ENCODE measurements at places on chromosomes 6 and 20.

- DNase-seq: no peak
Measured at GRCh38 chr6:139474145-139475108, 100.0 kb upstream of the CITED2 start.

DNA sequence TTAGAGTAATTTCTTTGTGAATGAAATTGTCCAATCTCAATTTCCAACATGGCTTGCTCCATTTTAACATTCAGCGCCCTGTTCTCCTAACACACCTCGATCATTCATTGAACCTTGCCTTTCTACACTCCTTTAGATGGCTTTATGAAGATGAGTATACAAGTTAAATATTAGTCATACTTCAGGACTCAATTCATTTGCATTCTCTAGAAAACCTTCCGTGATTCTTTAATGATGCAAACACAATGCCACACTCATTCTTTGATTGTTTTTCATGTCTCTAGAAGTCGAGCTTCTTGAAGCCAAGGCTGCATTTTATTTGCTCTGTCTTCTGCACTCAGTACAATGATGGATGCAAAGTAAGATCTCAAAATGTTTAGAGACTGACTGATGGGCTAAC, 641.2 kb downstream of the DOK5 start:
- DNase-seq: no peak

DNA sequence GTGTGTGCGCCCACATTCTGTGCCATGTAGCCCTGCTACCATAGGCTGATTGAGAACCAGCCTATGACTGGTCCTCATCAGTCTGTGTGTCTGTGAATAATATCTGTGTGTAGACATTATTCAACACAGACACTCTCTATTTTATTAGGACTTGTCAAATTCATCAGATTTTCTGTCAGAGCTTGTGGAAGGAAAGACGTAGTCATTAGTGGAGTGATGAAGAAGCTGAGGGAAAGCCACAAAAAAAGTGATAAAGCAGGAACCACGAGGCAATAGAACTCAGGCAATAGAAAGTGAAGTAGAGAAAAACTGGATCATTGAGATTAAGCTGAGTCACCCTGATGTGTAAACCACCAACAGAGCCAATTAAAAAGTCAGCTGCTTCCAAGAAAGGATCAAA, 122.2 kb upstream of the MARCKS start:
- DNase-seq: no peak

- no peak for DNase-seq
Measured at GRCh38 chr6:43990627-43991619, 136.3 kb downstream of the MRPL14 start.

GRCh38 chr6:24949020-24949569, 13.3 kb upstream of the RIPOR2 start:
- DNase-seq: no peak

- DNase-seq: no peak
Measured at GRCh38 chr20:20286061-20286460, 81.8 kb upstream of the INSM1 start.

DNA sequence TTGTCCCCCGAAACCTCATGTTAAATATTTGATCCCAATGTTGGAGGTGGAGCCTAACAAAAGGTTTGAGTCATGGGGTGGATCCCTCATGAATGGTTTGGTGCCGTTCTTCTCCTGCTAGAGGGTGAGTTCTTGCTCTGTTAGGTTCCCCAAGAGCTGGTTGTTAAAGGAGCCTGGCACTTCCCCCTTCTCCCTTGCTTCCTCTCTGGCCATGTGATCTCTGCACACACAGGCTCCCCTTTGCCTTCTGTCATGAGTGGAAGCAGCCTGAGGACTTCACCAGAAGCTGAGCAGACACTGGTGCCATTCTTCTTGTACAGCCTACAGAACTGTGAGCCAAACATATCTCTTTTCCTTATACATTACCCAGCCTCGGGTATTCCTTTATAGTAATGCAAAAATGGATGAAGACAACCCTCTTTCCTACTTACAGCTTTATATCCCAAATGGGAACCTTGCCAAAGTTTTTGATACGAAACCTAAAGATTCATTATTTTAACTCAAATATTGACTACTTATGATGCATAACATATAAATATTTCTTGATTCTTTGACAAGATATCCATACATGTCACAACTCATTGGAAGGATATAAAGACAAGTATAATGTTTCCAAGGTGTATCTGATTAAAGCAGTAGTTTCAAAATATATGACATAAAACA, 61.0 kb downstream of the RNF182 start:
- no peak for DNase-seq

DNA sequence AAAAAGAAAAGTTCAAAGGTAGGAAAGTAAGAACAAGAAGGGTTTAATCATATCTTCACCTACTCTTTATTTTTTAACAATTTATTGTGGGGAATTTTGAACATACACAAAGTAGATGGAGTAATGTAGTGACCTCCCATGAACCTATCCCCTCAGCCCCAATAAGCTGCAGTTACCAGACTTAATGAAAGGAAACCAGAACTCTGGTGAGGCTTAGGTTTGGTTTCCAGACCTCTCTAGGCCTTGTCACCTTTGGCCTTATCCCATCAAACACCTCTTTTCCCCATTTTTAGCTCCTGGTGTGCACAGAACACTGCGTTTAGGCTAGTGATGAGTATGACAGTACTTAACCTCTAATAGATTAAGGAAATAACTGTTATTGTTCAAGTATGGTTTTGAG, 42.0 kb downstream of the CBFA2T2 start:
- no peak for DNase-seq

DNA sequence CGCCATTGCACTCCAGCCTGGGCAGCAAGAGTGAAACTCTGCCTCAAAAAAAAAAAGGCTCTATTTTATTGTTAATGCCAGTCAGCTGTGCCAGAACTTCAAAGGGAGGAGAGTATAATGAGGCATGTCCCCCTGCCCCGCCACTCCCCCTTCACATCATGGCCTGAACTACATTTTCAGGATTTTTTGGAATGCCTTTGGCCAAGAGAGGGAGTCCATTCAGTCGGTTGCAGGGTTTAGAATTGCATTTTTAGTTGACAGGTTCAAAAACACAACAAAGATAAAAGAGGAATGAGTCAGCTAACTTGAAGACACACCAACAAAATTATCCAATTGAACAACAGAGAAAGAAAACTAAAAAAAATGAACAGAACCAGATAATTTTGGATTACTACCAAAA, 59.1 kb downstream of the CEP43 start:
- no peak for DNase-seq

DNA sequence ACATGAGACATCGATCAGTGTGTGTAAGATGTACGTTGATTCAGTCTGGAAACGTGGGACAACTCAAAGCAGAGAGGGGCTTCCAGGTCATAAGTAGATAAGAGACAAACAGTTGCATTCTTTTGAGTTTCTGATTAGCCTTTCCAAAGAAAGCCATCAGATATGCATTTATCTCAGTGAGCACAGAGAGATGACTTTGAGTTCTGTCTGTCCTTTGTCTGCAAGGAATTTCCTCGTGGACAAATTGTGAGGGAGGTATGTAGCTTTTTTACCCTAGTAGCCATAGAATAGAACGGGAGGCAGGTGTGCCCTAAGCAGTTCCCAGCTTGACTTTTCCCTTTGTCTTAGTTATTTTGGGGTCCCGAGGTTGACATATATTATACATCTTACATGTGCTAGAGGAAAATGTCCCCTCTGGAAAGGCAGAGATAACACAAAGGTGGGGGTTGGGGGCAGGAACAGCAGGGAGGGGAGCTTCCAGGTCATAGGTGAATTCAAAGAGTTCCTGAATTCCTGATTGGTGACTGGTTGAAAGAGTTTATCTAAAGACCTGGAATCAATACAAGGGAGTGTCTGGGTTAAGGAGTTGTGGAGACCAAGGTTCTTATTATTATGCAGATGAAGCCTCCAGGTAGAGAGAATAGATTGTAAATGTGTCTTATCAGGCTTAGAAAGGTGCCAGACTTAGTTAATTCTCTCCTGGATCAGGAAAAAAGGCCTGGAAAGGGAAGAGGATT, 237.0 kb downstream of the NFATC2 start:
- no peak for DNase-seq

GRCh38 chr6:129786548-129786947, 74.6 kb downstream of the TMEM244 start:
- DNase-seq: no peak

DNA sequence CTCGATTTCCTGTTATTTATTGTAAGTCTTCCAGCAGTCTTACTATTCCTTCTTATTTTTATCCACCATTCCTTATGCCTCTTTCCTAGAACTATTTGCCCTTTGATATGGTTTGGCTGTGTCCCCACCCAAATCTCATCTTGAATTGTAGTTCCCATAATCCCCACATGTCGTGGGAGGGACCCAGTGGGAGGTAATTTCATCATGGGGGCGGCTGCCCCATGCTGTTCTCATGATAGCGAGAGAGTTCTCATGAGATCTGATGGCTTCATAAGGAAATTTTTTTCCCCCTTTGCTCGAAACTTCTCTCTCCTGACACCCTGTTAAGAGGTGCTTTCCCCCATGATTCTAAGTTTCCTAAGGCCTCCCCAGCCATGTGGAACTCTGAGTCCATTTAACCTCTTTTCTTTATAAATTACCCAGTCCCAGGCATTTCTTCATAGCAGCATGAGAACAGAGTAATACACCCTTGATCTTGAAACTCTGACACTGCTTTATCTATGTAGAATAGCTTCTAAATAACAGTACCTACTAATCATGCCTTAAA, 48.8 kb downstream of the PLN start:
- no peak for DNase-seq

- no peak for DNase-seq
Measured at GRCh38 chr6:130693944-130694343, 133.3 kb upstream of the SMLR1 start.

DNA sequence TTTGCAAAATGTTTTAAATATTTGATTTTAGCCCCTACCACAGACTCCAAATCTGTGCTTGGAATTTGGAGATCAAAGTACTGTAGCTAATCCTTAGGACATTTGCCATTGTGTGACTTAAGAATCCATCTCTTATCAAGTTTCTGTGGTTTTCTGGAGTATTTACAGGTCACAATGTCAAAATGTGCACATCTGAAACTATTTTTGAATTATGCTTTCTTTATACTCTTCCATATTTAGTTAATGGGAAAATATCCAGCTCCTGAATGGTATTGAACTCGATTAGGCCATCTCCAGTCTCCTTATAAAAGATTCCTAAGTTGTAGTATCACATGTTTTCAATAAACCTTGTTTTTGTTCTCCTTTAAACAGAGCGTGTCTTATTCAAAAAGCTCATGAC, 162.5 kb downstream of the KHDC1L start:
- DNase-seq: no peak

DNA sequence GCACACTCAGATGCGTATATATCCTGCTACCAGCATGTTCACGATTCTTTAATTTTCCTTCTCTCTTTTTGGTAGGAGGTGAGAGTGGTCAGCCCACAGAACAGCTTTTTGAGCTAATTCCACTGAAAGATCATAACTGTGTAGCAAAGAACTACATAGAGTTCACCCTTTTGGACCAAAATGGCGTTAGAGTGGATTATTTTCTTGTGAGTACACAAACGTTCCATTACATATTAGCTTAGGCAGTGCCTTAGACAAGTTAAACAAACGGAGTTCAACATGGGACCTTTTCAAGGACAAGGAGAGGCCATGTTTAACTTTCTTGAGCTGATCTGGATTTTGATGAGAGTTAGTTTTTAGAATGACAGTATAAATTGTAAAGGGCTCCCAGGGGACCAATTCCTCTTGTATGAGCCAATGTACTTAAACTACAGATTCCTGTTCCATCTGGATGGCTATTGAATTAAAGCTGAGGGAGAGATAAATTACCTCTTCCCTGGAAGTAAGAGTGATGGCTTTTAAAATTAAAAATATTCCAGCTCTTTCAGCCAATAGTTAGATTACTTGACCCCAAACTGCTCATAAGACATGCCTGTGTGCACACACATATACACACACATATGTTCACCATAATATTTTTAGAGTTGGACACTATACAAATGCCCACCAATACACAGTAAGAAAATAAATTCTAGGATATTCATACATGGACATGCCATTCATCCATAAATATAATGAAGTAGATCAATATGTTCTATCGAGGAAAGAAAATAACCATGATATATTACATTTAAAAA, 25.6 kb upstream of the ARMH2 start:
- no peak for DNase-seq

DNA sequence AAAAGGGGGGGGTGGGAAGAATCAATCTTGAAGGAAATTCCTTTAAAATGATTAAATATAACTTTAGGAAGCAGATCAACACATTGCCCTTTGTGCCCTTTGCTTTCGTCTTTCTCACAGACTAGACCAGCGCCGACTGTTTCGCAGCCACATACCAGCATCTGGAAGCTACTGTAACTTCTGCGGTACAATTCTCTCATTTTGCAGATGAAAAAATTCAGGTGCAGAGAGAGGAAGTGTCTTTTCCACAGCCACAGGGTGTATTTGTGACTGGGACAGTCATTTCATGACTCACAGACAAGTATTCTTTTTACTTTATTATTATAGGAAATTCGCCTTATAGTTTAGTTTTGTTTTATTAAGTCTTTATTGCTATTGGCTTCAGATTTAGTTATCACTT, 84.2 kb downstream of the UST start:
- no peak for DNase-seq

DNA sequence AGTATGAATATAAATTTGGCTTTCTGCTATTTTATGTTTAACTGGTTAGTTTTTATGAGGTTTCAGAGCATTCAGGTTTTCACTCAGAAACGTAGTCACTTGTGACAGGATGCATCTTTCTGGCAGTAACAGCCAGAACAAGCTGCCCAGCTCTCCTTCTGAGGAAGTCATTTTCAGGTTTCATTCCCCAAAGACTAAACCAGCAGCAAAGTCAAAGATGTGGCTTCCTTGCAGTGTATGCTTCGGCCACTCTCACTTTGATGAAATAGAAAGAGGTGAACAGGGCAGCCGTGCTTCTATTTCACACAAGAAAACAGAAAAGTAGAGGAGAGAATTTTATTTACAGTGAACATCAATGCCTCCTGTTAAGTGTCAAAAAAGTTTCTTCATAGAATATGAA, 469.1 kb downstream of the BTBD3 start:
- DNase-seq: no peak

- DNase-seq: no peak
Measured at GRCh38 chr6:115908906-115909559, 151.7 kb downstream of the FRK start.

DNA sequence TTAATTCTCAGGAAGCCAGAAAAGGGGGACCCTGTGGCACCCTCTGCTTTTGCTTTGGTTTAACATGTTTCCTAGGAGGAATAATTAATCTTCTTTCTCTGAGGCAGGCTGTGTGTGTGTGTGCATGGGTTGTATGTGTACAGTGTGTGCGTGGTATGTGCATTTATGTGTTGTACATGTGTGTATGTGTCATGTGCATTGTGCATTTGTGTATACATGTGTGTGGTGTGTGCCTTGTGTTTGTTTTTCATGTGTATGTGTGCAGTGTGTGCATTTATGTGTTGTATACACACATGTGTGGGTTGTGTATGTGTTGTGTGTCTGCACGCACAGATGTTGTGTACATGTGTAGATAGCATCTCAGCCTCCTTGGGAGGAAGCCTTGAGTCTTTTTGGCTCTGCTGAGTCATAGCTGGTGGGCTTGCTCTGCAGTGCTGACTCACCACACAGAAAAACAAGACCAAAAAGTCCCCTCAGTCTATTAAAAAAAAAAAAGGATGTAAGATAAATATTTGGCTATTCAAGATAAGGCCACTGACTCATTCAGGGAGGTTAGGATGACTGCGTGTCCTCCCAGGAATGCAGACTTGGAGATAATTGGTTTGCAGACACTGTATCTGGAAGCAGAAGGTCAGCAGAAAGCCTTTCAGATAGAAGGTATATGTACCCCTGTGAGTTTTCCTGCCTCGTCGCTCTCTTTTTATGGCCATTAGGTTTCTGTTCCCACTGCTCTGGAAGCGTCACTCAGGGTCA, 58.6 kb downstream of the SYNJ2 start:
- peak; percentile 48 for DNase-seq

GRCh38 chr6:123986938-123987337, 183.3 kb downstream of the NKAIN2 start:
- DNase-seq: no peak

All from activated naive CD4-positive, alpha-beta T cell treated with anti-CD3 and anti-CD28 coated beads, Interleukin-2, amount 50 U/mL, for 72 hours (primary cell).